Small intestine (tissue), 16 donors: ENCODE measurements at places on chromosomes 4 and X. TPM values are rescaled to one million over a fixed set of nuclear protein-coding genes. Genes with fewer than 3 reads are reported as not detected.

Gene TCEAL6
- not detected for polyA plus RNA-seq

Gene VCX2
- polyA plus RNA-seq, result not detected

Gene TMSB15B
- polyA plus RNA-seq, result 1.8 TPM

Gene PLK4
- 1.1 TPM for polyA plus RNA-seq

Gene SORCS2
- not detected for polyA plus RNA-seq

Gene HS3ST1
- polyA plus RNA-seq, result 1.2 TPM

Gene ZFP42
- not detected for polyA plus RNA-seq

Gene HSD17B13
- 0.27 TPM for polyA plus RNA-seq

GRCh38 chr4:108889696-108890483 lies 127.0 kb upstream of the ETNPPL start:
- DNase-seq, result peak; percentile 81

DNA sequence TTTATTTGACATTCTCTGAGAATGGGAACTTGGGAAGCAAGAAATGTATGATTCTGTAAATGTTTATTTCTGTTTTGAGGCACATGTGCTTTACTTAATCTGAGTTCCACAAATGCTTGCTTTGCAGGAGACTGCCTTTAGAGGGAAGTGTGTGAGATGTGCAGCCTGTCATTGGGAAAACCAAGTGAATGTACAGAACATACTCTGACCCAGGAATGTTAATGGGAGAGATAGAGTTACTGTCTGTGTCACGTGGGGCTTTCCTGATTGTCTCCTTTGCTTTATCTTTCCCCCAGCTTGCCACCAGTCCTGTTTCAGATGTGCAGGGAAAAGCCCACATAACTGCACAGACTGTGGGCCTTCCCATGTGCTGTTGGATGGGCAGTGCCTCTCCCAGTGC lies 218.6 kb upstream of the ANXA3 start:
- DNase-seq, result no peak

DNA sequence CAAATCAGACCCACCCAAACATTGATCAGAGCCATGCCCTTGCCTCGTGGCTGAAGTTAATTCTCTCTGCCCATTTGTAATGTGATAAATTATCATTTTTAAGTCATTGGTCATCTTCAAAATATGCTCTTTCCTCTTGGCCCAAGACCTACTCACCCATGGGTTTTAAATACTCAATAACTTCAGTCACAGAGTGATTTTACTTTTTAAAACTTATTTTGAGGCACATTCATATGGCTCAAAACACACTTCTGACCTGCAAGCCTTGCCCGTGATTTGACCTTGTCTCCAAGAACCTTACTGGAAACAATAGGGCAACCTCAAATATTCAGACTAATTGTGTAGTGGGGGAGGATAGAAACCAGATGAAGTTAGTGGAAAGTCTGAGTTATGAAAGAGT lies 176.2 kb upstream of the LNX1 start:
- no peak for DNase-seq

DNA sequence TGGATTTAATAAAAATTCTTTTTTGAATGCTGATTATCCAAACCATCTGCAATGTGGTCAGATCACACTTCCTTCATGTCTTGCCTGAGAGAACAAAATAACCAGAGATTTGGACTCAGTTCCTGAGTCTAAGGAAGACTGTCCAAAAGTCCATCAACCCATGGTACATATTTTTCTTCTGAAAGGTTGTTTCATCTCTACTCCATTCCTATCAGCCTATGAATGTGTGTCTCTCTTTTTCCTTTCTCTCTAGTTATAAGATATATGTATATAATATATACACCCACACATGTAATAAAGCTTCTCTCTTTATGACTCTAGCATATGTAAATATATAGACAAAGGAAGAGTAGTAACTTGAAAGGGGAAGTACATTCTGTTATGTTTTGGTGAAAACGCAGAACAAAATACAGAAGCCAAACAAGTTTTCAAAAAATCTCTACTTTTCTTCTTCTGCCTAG lies 226.9 kb downstream of the ARHGAP24 start:
- no peak for DNase-seq

- DNase-seq, result peak; percentile 12
Observed at GRCh38 chrX:46561824-46562657, 11.5 kb upstream of the CHST7 start.

DNA sequence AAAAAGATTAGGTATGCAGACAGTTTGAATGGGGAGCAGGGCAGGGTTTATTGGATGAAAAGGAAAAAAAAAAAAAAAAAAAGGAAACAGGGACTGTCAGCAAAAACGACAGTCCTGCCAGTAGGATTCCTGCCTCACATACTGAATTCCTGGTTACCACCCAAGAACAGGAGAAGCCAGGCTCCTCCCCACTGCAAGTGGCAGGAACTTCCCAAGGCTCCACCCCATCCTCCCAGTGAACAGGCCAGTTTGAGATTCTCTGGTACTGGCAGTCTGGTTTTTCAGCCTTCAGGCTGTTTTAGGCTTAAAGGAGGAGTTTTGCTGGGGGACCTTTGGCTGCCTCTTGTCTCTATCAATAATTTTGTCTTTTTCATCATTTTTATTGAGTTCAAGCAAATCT lies 360.0 kb upstream of the CXorf51A start:
- no peak for DNase-seq

GRCh38 chr4:109548655-109549054 lies 11.4 kb upstream of the MCUB start:
- DNase-seq, result no peak

- peak; percentile 91 for DNase-seq
Observed at GRCh38 chrX:39174772-39175417, 373.6 kb downstream of the MID1IP1 start.

GRCh38 chr4:184643731-184644130 lies 5.5 kb downstream of the CASP3 start:
- DNase-seq, result no peak

- DNase-seq, result no peak
Observed at GRCh38 chr4:179361978-179362486, 1919.8 kb upstream of the AGA start.

DNA sequence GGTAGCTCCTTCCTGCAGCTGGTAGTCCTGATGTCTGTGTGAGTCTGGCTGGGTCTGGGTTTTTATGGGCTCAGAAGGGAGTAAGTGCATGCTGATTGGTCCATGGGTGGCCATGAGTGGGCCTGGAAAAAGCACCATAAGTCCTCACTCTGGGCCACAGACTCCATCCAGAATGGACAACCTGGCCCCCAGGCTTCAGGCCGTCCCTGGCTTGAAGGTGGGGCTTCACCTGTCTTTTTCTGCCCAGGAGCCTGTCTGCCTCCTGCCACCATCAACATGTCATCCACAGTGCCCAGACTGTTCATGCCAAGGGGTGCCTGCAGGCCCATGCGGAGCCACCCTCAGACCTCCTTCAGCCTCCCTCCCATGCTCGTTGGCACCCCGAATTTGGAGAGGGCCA lies 620.0 kb downstream of the RAPGEF2 start:
- no peak for DNase-seq

DNA sequence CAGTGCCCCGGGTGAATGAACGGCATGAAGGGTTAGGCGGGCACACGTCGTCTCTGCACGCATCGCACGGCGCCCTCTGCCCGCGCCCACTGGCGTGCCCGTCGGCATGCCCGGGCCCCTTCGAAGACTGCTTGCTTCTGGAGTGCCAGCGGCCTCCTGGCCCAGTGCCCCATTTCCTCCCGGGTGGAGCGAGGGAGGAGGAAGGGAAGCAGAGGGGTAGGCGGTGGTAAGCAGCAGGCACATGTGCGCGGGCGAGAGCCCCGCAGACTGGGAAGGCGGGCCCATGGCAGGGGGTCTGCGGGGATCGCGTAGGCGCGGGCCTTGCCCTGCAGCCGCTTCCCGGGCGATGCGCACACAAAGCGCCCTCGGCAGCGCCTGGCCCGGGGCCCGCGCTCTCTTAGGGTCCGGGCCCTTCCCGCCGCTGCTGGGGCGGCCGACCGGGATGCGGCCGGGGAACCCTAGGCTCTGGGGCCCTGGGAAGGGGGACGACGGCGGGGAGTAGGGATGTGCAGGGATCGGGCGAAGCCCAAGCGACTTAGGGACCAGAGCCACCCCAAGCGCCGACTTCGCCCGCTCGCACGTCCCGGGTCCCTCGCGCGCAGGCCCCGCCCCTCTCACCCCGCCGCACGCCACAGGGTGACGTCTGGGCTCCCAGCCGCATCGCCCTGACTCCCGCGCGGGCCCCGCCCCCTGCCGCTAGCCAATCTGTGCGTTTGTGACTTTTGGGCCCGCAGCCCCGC lies 866 bp upstream of the EMD start:
- DNase-seq, result no peak

DNA sequence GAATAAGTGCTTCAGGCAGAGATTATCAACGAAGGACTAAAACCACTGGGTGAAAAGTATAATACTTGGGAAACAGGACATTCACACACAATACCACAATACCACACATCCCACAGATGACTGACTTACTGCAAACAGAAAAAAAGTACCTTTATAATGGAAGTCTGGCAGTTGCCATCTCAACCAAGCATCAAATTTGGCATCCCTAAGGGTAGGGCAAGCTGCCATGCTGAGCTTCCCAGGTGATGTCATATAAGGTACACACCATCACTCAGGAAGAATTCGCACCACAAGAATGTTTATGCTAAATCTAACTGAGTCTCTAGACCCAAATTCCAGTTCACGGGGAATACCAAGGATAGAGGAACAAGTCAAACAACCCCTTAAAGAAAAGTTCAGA lies 9.1 kb downstream of the QDPR start:
- DNase-seq, result no peak

DNA sequence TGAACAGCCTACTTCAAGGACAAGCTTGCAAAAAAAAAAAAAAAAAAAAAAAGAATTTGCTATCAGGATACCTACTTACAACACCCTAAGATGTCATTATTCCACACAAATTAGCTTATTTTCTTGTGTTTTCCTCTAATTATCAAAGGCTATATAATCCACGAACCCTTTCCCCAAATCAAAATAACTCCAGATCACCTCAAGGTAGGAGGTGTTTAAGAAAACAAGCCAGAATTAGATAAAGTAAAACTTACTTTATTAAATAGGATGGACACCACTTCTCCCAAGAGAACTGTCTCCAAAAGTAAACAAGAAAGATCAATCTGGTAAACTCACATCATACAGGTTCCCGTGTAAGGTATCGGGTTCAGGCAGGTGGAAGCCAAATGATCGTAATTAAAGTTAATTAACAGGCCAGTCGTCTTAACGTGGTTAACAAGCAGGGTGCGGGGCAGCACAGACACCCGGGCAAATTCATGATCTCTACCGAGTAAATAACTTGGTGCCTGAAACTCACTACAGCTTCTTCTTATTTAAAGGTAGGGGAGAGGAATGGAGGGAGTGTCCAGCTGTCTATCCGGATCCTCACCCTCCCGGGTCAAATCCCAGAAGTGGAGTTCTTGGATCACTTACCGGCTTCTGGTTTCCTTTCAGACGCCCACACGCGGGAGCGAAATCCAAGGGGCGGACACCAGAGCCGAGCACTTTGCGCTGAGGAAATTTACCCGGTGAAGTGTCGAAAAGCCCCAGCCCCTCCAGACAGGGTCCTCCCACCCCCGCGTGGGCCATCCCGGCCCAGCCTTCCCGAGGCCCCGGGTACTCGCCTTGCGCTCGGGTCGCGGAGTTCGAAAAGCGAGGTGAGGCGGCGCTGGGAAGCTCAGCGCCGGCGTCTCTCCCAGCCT lies 708 bp downstream of the ARAP2 start:
- peak; percentile 79 for DNase-seq

- DNase-seq, result no peak
Observed at GRCh38 chr4:72489267-72489666, 79.8 kb downstream of the ADAMTS3 start.

DNA sequence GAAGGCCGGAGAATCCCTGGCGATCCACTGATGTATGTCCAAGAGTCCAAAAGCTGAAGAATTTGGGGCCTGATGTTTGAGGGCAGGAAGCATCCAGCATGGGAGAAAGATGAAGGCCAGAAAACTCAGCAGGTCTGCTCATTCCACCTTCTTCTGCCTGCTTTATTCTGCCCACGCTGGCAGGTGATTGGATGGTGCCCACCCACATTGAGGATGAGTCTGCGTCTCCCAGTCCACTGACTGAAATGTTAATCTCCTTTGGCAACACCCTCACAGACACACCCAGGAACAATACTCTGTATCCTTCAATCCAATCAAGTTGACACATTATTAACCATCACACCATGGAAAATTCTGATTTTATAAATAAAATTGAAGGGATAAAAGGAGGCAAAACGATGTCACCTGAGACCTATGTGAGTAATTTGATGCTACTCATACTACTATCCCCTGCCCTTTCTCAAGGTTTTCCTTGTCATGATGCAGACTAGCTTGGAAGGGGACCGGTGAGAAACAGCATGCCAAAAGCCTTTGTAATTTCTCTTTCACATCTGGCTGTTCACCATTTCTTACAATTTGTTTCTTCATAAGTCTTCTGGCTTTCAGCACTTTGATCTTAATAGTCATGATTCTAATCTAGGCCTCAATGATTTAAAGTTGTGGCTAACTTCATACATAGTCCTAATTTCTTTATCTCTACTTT lies 9.7 kb upstream of the PYURF start:
- no peak for DNase-seq

GRCh38 chrX:39582091-39582490 lies 515.7 kb downstream of the BCOR start:
- no peak for DNase-seq

DNA sequence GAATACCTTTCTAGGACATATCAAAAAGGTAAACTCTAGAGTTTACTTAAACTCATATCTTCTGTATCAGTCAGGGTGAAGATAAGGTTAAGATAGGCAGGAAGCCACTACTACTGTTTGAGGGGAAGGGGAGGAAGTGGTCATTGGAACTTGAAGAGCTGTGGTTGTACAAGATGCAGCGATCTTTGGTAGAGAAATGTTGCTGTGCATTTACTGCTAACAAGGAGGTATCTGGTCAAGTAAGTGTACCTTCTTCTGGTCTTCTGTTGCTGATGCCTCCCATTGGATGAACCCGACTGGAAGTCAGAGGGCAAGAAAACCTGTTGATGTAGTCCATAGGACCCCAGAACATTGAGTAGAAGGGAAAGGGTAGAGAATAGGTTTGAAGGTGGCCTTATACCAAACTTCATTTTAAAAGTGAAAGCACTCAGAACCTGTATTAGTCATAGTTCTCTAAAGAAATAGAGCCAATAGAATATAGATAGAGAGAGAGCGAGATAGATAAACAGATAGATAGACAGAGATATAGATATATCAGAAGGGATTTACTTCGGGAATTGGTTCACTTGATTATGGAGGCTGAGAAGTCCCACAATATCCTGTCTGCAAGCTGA lies 47.9 kb upstream of the TSPAN5 start:
- DNase-seq, result peak; percentile 60

DNA sequence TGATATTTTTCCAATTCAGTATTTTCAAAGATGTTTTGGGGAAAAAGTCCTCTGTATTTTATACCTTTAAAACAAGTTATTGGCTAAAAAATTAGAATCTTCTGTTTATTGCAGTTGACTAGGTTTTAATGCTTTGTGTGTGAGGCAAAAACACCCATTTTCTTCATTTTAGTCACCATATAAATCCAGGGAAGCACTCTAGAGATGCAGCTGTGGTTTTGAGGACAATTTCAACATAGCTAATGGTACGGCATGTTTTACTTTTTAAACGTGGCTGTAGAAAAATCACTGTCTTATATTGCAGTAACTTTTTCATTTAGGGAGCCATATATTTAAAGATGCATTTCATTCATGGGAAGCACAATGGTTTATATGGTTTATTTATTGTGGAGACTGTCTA lies 129.1 kb upstream of the PITX2 start:
- DNase-seq, result no peak

- DNase-seq, result no peak
Observed at GRCh38 chrX:149060921-149061320, 444.2 kb downstream of the IDS start.
